Sigmoid colon (tissue), 7 donors: ENCODE measurements at places on chromosomes 6 and 20. TPM values are rescaled to one million over a fixed set of nuclear protein-coding genes. Genes with fewer than 3 reads are reported as not detected.

- no peak for DNase-seq
Measured at GRCh38 chr6:68008445-68008844, 626.6 kb upstream of the ADGRB3 start.

- DNase-seq: no peak
Measured at GRCh38 chr20:53842301-53843099, 227.9 kb downstream of the BCAS1 start.

- DNase-seq: no peak
Measured at GRCh38 chr6:72218125-72218524, 331.8 kb downstream of the RIMS1 start.

DNA sequence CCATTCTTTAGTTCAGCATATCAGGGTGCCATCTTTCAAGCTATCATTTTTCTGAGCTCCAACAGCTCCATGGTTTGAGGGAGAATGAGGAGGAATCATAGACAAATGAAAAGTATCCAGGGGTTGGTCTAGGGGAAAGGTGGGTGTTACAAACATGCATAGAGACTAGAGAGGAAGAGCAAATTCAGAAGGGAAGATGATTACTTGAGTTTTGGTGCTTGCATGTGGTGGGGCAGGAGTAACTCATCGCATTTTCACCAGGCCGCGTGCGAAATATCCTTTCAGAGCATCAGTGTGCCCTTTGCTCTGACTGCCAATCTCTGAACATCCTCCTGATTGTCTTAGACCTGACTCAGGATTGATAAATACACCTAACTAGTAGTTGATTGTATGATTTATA lies 7.7 kb upstream of the BICRAL start:
- no peak for DNase-seq

- DNase-seq: no peak
Measured at GRCh38 chr6:168292826-168293225, 26.8 kb downstream of the DACT2 start.

DNA sequence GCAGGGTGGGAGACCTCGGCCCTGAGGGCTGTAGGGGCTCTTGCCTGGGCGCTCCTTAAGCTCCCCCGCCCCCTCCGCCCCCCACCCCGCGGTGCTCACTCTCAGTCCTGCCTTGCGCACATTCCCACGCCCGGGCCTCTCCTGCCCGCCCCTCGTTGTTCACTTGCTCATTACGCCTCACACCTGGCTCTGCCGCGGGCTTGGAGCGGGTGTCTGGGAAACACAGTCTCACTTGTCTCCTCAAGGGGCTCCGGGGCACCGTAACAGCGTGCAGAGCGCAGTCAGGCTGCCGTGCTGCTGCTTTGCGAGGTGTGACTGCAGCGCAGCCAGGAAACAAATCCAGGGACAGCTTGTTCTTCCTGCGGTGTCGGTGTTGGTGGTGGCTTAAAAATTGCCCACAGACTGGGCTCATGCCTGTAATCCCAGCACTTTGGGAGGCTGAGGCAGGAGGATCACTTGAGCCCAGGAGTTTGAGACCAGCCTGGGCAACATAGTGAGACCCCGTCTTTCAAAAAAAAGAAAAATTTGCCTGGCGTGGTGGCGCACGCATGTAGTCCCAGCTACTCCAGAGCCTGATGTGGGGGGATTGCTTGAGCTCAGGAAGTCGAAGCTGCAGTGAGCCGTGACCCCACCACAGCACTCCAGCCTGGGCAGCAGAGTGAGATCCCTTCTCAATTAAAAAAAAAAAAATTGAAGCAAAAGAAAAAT lies 4.6 kb downstream of the NPBWR2 start:
- no peak for DNase-seq

DNA sequence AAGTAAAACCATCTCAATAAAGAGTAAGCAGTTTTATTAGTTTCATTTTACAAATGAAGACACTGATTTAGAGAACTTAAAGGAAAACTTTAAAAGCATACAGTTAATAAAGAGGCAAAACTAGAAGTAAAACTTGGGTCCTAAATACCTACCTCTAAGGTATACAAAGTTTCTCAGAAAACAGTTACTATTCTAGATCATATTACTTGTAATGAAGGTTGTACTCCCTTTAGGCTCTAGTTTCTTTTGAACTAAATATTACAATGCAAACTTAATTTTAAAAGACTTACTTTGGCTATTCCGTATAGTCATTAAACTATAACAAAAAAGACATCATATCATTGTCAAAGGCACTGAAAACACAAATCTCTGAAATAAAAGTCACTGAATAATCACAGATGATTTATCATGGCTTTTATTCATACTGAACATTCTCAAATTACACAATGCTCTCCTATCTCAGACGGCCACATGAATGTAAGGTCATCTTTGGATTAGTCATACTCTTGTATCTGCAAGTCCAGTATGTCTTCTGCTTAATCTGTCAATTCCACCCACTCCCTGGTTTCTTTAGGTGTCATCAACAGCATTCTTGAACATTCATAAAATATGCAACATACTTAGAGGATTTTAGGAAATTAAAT lies 361.6 kb upstream of the RUNX2 start:
- no peak for DNase-seq

GRCh38 chr6:96760153-96760687 lies 77.1 kb downstream of the GPR63 start:
- DNase-seq: no peak

GRCh38 chr6:17389274-17389847 lies 4.0 kb upstream of the CAP2 start:
- no peak for DNase-seq

DNA sequence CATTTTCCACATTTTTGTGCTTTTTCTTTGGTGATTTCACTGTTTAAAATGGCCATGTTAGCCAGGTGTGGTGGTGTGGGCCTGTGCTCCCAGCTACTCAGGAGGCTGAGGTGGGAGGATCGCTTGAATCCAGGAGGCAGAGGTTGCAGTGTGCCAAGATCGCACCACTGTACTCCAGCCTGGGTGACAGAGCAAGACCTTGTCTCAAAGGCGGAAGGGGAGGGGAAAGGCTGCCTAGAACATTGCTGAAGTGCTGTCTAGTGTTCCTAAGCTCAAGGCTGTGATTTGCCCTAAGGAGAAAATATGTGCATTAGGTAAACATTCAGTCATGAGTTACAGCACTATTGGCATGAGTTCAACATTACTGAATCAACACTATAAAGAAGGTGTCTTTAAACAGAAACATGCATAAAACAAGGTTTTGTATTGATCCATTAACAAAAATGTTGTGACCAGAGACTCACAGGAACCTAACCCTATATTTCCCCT lies 14.0 kb downstream of the ZC2HC1B start:
- DNase-seq: no peak

DNA sequence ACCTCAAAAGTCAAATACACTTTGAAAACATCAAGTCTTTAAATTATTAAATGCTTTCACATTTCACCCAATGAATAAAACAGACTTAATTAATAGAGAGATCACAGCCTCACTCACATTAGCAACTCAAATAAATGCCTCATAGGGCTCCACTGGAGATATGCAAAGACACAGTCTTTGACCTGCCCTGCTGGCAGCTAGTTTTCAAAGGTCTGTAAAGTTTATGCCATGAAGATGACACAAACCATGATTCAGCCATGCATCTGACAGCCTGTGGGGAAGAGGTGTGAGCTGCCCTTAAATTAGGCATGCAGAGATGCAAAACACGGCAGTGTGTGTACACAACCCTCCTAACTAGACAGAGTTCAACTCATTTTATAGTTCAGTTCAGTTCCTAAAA lies 83.6 kb downstream of the PAK5 start:
- no peak for DNase-seq

Gene STMND1
- total RNA-seq: not detected

Gene PRDM13
- total RNA-seq: not detected

Gene CABLES2
- 1.8 TPM for total RNA-seq
